Right kidney (tissue), 9 donors: ENCODE measurements at places on chromosomes 12 and 14.

- no peak for DNase-seq
Observed at GRCh38 chr12:23634344-23634743, 315.1 kb downstream of the SOX5 start.

DNA sequence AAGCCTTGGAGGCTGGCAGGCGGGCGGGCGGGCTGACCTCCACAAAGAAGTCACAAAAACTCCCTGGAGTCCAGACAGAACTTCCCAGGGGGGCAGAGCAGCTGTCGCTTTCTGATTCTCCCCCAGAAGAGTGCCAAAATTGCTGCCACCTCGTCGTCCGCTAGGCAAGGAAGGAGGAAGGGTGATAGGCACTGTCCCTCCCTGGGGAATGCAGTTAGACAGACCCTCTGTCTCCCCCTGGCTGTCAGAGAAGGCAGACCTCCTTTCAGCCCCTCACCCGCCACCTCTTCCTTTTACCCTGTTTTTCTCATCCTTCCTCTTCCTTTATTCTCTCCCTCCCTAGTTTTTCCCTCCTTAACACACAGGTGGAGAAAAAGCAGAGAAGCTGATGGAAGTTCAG is 18.7 kb downstream of the GRIN2B start:
- DNase-seq = no peak

DNA sequence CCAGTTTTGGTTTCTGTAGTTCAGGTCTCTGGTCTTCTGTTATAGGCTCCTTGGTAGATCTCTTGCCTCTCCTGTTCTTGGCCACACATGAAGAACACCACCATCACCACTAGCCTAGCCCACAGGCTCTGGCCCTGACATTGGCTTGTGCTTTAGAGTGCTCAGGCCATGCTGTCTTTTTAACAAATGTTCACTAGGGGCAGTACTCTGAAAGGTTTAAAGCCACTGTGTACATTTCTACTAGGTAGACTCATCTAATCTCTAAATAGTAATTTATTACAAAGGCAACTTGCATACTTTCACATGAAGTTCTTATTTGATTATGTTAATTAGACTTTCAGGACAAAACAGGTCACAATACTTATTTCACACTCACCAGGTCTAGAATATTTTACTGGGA is 38.3 kb downstream of the PDE6H start:
- no peak for DNase-seq

DNA sequence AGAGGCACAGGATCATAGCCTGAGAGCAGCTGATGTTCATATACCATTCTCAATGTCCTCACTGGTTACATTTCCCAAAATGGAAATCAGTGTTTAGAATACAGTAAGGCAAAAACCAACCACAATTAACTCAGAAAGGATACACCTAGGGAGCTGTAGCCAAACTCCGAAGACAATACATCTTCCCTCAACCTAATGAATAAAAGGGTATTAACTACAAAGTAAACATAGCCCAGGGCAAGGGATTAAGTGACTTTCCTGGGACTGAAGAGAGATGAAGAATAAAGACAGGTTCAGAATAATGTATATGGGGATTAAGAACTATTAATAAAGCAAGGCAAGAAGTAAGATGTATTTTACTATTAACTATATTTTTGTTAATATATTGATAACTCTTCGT is 79.5 kb downstream of the RPS29 start:
- DNase-seq = no peak

GRCh38 chr12:9027161-9028059 is 38.1 kb downstream of the KLRG1 start:
- no peak for DNase-seq

GRCh38 chr12:113684053-113684907 is 212.6 kb upstream of the LHX5 start:
- DNase-seq = no peak

DNA sequence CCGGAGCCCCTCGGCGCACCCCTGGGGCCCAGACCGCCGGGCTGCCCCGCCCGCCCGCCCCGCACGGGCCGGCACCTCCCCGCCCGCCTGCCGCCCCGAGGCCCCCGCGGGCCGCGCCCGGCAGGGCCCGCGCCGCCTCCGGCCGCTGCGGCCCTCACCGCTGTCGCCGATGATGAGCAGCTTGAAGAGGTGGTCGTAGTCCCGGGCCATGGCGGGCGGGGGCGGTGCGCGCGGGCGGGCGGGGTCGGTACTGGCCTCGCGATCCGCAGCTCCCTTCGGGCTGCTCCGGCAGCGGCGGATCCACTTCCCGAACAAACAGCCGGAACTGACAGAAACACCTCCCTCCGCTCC is at the start of gene RAB35:
TSS of gene RAB35 (minus strand) at position 313 of the 351 bp plus-strand sequence. CDS start at position 210, 103 bp downstream.
- DNase-seq = no peak

- no peak for DNase-seq
Observed at GRCh38 chr12:45969084-45969483, 21.3 kb downstream of the SCAF11 start.

GRCh38 chr12:86006727-86007126 is 132.6 kb downstream of the NTS start:
- no peak for DNase-seq

DNA sequence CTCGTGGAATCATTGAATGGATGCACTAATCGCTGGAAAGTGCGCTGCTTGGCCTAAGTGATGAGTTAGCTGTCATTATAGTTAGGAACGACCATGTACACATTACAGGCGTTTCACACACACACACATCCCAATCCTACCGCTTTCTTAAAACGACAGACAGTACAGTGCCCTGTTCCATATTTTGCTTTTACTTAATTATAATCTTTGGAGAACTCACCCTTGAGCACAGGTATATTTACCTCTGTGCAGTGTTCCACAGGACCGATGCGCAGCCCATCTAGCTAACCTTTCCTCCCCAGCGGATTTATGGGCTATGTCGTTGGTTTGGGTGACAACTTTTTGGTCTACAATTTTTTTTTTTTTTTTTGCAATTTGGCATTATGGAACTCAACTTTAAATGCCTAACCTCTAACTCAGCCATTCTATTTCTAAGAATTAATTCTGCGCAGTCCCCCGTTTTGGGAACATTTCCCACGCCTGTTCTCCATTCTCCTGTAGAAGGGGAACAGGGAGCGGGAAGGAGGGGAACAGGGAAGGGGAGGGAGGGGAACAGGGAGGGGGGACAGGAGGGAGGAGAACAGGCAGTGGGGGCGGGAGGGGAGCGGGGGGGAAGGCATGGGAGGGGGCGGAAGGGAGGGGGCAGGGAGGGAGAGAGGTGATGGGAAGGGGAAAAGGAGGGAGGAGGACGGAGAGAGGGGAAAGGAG is 663 bp upstream of the ULK1 start:
- peak; percentile 20 for DNase-seq

DNA sequence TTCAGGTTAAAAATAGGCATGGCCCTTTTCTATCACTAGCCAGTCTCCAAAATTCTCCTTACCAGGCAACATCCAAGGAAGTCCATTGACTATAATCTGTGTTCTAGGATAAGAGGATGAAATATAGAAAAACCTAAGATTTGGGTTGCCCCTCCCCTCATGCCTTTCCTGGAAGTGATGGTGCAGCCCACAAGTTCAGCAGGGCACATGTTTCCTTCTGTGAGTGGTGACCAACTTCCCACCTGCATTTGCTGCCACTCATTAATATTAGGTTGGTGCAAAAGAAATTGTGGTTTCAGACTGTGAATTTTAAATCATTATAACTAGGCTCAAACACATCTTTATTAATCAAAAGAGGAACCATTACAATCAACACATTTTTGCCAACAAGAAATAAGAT is 250.5 kb upstream of the FKBP4 start:
- DNase-seq = no peak

DNA sequence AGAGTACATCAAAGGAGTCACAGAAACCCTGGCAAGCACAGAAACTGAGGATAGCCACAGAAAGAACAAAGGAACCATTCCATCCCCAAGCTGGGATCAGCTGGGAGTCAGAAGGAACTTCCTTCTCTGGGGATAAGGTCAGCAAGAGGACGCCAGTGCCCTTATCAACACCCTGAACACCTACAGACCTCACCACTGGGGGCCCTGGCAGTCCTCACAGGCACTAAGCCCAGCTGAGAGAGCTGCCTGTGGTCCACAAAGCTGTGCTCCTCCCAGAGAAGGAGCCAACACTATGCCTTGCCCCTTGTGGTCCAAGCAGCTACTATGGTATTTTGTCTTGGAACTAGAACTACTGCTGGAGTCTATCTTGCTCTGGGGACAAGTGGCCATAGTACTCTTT is 171.1 kb upstream of the CCDC196 start:
- DNase-seq = no peak

GRCh38 chr14:55762595-55763232 is 182.7 kb downstream of the KTN1 start:
- no peak for DNase-seq

GRCh38 chr14:68744613-68745012 is 48.3 kb downstream of the ZFP36L1 start:
- no peak for DNase-seq

- DNase-seq = no peak
Observed at GRCh38 chr14:28102001-28102400, 664.6 kb upstream of the FOXG1 start.

DNA sequence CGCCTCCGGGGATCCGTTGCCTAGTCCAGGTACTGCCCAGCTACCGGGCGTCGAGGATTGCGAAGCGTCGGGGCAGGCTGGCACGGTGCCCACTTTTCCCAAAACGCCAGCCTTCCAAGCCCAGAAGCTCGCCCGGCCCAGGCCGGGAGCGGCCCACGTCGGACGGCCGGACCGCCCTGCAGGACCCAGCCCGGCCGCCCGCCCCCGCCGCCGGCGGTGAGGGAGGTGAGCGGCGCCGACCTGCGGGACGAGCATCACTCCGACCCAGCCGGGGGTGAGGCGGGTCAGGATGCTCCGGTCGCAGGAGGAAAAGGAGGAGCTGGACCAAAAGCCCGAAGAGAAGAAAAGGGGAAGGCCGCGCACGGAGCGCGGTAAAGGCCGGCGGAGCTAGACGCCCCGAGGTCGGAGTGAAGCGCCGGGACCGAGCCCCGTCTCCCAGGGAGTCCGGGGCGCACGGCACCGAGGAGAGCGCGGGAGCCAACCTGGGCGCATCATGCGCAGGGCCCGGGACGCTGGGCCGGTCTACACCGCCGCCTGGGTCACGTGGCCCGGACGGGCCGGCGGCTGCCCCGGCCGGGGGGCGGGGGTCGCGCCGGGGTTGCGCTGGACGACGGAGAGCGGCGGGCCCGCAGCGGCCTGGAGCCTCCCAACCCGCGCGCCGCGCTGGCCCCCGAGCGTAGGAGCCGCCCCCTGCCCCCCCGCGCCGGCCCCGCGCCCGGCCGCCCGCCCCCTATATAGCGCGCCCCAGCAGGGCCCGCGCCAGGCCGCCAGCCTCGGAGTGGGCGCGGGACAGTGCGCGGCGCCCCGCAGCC is at the start of gene AQP5:
TSS of gene AQP5 (plus strand) at position 762 of the 812 bp plus-strand sequence. CDS start 146 bp downstream, outside the sequence.
- peak; percentile 69 for DNase-seq

DNA sequence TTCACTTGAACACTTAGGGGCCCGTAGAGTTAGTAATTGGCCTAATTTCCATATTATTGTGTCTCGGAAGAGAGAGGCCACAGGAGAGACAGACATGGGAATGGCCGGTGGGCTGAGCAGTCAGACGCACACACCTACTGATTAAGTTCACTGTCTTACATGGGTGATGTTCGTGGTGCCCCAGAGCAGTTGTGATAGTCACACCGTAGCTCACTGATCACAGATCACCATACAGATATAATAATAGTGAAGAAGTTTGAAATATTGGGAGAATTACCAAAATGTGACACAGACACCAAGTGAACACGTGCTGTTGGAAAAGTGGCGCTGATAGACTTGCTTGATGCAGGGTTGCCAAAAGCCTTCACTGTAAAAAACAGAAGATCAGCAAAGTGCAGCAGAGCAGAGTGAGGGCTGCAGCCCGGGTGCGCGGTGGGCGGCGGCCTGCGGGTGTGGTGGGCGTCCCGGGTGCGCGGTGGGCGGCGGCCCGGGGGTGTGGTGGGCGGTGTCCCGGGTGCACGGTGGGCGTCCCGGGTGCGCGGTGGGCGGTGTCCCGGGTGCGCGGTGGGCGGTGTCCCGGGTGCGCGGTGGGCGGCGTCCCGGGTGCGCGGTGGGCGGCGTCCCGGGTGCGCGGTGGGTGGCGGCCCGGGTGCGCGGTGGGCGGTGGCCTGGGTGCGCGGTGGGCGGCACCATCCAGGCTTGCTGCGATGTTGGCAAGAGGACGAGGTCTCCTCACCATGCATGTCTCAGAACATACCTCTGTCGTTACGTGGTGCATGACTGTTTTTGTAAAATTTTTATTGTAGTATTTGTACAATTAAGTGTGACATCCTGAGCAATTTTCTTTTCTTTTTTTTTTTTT is 34.3 kb upstream of the TEX22 start:
- no peak for DNase-seq

- no peak for DNase-seq
Observed at GRCh38 chr12:92369636-92370035, 224.0 kb upstream of the BTG1 start.

- no peak for DNase-seq
Observed at GRCh38 chr14:22184830-22185168, 404.2 kb downstream of the DAD1 start.

- no peak for DNase-seq
Observed at GRCh38 chr12:93229494-93230325, 148.0 kb upstream of the NUDT4 start.

DNA sequence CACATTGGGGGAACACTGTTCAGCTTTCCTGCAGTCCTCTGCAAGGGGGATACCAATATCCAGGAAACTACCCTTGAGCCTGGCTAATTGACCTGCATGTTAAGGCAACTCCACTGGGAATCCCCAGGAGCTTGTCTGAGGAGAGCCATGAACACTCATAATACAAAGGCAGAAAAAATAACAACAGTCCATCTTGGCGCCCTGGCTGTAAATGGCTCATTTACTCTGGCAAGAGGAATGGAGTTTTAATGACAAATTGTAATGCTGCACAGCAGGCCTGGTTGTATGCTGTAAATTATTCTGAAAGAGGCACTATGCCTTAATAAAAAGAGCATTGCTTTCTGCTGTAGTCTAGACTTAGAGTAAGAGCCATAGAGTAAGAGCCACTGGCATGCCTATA is 58.3 kb downstream of the SLC8A3 start:
- DNase-seq = no peak

DNA sequence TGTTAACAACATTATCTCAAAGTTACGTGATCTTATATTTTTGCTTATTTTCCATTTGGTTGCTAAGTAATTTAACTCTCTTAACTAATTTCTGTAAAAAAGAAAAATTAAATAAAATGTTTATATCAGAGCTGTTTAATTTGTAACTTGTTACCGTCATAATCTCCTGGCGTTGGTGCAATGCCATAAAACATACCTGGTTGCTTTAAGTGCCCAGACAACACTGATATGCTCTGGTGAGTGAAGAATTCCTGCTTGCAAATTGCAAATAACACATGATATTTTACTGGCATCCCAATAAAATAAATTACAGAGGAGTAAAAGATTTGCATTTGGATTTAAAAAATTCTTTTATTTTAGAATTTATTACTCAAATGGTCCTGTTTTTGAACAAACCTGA is 640.1 kb upstream of the MIS18BP1 start:
- DNase-seq = no peak
